ENCODE measurements at places on chromosomes 3 and 15.

DNA sequence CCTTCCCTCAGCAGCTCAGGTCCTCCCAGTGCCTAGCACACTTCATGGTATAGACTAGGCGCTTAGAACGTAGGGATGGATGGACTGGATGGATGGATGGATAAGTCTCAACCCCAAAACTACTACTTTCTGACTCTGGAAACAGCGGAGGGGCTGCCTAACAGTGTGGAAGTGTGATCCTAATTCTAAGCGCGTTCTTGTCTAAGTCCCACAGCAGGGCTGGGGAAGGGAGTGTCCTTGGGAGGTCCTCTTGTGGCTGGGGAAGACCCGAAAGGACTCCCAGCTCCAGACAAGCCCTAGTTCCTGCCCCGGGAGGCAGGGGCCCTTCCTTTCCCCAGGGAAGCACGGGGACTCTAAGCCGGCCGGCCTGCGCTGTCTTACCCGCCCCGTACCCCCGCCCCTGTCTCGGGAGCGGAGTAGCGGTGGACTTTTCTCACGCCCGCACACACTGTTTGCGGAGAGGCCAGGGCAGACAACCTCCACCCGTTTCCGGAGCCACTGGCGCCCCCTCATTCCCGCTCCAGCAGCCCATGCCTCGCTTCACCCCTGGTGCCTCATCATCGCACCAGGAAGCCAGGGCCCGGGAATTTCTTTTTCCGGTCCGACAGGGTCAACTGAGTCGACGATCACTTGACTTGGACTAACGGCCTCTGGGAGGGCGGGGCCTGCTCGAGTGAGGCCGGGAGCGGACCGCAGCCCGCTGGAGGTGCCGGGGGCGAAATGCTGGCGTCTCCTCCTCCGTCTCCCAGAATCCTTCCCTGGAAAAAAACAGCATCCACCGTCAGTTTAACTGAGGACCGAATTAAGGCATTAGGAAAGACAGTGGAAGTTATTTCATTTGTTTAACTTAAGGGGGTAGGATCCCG, 133.3 kb downstream of the TBC1D2B start:
- DNase-seq: peak; percentile 41

DNA sequence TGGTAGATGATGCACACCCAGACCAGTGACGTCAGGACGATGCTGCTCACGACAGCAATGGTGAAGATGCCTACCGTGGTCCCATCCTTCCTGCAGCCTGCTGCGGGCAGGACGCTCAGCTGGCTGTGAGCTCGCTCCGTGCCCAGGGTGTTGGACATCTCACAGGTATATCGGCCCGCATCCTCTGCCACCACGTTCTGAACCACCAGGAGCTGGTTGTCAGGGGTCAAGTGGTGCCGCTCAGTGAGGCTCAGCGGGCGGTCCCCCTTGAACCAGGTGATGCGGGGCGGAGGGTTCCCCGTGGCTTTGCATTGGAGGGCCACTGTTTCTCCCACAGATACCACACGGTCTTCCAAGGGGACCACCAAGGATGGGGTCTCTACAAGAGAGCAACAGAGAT, 117.8 kb downstream of the LRIG1 start:
- DNase-seq: no peak

GRCh38 chr3:33808559-33808958, 10.1 kb downstream of the PDCD6IP start:
- no peak for DNase-seq

- no peak for DNase-seq
Observed at GRCh38 chr15:47618241-47618640, 99.1 kb upstream of the SEMA6D start.

DNA sequence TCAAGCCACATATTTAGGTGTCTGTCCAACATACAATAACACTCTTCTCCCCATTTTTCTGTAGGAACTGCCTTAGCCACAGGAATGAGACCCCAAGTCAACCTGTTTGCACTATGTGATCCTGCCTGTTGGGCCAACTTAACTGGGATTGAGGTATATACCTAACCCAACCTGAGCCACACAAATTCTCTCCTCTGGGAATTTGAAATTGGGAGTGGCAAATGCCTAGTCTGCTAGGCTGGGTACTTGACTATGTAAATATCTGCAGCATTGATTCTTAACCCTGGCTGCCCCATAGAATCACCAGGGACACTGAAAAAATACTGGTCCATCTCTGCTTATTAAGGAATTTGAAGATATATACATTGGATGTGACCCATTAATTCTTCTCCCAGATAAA, 35.2 kb upstream of the TNIK start:
- DNase-seq: no peak

GRCh38 chr15:92637626-92638025, 17.9 kb downstream of the FAM174B start:
- DNase-seq: no peak

- no peak for DNase-seq
Observed at GRCh38 chr3:31772758-31773473, 208.1 kb downstream of the OSBPL10 start.

DNA sequence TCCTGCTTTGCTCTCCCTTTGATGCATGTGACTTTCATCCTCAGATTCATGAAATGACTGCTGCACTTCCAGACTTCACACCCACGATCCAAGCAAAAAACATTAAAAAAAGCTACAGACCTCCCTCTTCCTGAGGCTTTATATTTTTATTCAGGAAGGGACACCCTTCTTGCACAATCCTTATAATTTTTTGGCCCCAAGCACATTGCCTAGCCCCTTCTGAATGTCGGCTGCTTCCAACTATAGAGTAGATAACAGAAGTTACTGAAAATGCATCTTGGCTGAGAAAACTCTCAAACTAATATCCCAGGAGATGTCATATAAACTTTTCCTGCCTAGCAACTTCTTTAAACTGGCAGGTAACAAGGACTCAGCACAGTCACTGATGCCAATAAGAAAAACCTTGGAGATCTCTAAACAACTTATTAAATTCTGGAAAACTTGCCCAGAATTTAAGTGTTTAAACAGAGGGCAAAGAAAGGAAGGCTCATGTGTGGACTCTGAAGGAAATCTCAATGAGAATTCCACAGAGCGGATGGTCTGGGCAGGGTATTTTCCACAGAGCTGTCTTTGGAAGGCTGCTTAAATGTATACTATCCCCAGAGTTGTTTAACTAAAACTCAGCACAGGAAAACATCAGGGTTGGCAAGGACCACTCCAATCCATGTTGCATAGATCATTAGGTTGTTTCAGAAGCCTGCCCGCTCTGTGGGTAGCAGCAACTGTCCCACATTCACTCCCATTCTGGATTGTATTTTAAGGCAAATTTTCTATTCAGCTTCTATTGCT, 746.8 kb upstream of the LMCD1 start:
- no peak for DNase-seq

DNA sequence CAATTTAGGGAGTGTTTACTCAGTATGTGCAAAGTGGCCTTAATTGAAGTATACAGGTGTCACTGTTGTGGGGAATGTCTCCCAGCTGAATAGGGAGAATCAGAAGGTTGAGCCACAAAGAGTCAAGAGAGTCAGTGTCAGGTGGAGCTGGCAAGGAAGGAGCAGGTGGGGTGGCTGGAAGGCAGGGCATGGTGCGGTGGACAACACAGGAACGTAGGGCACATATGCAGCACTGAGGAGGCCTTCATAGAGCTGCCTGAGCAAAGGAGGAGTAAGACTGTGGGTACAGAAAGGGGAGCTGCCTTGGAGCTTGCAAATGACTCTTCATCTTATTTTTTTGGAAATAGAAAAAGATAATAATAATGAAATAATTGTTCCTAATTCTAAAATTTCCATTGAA, 20.0 kb downstream of the ARHGEF3 start:
- DNase-seq: no peak

DNA sequence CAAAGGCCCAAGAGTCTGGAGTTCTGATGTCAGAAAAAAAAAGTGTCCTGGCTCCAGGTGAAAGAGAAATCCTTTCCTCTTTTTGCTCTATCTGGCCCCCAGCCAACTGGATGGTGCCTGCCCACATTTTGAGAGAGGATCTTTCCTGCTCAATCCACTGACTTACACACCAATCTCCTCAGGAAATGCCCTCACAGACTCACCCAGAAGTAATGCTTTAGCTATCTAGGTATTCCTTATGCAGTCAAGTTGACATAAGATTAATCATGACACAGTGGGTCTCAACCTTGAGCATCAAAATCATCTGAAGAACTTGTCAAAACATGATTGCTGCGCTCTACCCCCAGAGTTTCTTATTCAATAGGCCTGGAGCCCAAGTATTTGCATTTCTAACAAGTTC, 31.2 kb downstream of the STRIT1 start:
- DNase-seq: no peak

GRCh38 chr3:54494209-54494608, 371.9 kb downstream of the CACNA2D3 start:
- no peak for DNase-seq

GRCh38 chr3:149820183-149820582, 7.2 kb downstream of the RNF13 start:
- DNase-seq: no peak

- no peak for DNase-seq
Observed at GRCh38 chr3:4401441-4401840, 65.6 kb downstream of the SUMF1 start.

DNA sequence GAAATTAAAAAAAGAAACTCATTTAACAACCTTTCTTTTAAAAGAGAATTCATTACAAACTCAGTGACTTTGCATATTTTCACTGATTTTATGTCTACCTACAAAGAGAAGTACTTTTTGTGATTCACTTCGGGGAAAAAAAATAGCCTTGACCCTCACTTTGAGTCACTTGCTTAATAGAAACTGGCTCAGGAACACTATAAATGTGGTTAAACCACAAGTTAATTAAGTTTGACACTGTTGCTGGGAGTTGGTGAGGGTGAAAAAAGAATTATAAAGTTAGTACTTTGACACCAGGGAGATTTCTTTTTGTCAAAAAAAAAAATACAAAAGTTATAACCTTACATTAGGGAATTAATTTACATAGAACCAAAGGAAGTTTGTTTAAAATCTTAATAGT, 810.9 kb downstream of the NR2F2 start:
- DNase-seq: no peak

DNA sequence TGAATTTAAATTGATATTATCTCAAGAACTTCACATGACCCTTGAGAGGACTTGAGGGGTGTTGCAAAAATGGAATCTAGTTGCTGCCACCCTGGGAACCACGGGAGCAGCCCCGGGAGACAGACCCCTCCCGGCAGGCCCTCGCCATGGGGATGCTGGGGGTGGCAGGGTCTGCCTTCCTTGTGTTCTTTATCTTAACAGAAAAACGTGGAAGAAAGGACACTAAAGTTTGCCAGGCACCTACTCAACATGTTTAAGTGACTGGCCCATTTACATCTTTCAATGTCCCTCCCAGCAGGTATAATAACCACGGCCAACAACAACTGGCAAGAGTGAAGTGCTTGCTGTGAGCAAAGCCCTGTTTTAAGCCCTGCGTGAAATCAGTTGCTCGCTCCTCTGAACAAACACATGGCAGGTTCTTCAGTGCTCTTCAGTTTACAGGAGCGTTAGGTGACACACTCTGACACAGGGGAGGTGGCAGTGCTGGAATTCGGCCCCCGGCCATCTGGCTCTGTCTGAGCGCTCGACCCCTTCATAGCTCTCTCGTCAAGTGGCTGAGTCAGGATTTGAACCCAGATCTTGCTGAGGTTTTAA, 112.5 kb downstream of the ASB7 start:
- DNase-seq: no peak

DNA sequence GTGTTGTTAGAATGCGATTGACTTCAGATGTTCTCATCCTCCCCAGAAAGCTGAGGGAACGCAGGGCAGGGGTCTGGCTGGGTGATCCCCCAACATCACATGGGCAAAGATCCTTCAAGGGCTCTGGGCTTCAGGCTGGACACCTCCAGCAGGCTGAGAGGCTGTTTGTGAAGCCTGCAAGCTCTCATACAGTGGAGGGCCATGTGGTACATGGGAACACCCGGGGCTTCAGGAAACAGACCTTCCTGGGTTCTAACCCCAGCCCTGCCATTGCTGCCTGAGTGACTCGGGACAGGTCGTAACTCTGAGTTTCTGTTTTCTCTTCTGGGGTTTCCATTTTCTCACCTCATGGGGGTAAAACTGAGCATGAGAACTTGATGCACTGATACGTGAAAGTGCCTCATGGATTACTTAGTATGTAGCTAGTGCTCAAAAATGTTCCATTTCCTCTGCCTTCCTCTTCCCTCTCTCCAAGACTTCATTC, 81.2 kb downstream of the TLE3 start:
- no peak for DNase-seq

DNA sequence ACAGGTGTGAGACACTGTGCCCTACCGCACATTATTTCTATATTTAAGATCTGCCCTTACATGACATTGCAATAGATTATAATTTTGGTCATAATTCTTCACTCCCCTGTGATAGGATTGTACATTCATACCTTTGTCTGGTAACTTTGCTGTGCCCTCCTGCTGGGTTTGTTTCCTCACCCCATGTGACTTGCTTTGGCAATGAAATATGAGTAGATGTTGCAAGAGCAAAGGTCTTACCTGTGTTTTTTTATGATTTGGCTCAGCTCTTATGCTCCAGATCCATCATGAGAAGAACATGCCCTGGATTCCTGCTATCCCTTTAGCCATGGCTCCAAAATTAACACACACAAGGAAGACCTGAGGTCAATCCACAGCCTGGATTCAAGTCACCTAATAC, 137.7 kb upstream of the EOMES start:
- no peak for DNase-seq

DNA sequence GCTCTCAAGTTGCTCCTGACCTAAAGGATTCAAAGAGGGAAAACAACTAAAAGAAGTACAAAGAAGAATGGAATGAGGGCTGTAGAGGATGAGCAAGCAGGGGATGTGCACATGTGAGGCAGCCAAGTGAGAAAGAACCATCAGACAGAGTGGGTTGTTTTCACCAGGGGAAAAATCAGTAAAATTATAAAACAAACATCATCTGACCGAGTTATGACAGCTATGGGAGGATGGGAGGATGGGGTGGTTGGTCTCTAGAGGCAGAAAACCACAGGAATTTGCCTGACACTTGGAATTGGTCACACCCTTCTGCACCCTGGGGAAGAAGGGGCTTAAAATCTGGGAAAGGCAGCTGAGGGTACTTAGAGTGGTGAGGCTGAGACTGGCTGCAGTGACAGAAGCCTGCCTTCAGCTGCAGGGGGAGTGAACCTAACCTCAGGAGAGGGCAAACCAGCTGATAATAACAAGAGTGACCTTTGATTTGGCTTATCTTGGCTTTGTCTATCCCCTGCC, 10.1 kb downstream of the ARHGAP31 start:
- no peak for DNase-seq

- no peak for DNase-seq
Observed at GRCh38 chr15:62988701-62989100, 53.8 kb upstream of the TPM1 start.

DNA sequence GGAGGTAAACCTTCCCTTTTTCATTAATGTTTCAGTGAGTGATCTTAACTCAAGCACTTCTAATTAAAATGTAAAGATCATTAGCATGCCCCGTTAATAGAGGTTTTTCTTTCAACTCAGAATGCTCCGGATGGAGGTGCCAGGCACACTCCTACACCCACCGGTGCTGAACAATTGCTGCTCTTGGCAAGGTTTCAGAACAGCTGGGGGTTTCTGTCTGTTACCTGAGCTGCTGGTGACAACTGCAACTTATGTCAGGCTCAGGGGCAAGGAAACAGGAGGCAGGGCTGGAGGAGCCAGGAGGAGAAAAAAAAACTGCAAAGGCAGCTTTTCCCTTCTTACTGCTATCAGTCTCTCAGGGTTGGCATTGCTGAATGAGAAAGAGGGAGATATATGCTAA, 250.1 kb downstream of the DIPK2A start:
- DNase-seq: no peak

- DNase-seq: no peak
Observed at GRCh38 chr3:157785102-157785826, 282.0 kb upstream of the VEPH1 start.
